Stimulated activated CD4-positive, alpha-beta T cell treated with anti-CD3 and anti-CD28 coated beads, Interleukin-1b, Interleukin-23, amount 100 ng/mL, for 1 hour (primary cell): ENCODE measurements at places on chromosomes 12 and 14.
A peak's percentile ranks its signal among the peaks of the same experiment; 100 is the strongest.

DNA sequence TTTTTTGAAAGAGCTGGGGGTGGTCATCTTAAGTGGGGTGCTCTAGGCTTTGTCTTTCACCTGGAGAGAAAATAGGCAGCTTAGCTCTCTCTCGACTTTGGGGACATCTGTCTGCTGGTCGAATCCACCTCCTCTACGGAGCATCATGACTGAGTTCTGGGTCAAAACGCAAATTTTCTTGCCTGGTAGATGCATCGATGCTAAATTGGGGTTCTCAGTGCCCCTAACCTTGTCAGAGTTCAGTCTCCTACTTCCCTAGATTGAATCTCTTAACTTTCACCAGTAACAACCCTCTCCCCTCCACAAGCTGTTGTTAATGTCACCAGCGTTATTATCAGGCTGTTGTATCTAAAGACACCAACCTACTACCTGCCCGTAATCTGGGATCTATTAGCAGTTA, 682 bp downstream of the FLRT2 start:
- no peak for DNase-seq

DNA sequence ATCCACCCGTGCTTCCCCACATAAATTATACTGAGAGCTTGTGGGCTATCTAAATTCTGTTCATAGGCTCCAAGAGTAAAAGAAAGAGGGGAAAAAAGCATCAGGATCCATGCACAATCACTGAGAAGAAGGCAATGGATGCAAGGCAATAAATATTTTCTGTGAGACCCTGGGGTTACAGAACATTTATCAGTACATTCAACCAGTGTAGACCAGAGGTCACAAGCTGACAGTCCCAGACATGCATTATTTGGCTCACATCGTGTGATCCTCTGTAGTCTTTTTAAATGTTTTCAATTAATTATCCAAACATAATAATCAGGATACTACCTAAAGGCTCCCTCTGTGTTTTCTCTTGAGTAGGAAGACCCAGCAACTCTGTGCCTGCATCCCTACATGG, 267.9 kb upstream of the CAND1 start:
- no peak for DNase-seq

DNA sequence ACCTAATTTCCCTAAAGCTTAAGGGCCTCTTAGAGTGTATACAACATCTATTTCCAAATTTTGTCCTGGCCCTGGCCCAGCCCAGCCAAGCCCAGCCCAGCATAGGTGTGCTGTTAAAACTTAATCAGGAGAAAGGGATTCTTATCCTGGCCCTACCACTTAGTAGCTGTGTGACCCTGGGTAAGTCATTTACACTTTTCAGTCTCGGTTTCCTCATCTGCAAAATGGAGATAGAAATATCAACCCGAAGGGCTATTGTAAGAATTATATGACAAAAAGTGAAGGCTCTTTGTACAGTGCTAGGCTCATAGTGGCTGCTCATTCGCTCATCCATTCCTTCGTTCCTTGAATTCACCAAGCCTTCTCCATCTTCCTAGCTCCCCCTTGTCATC, 442 bp downstream of the ERG28 start:
- no peak for DNase-seq

GRCh38 chr14:27077214-27077613, 479.4 kb upstream of the NOVA1 start:
- DNase-seq = no peak

GRCh38 chr14:30496852-30497251, 62.1 kb upstream of the G2E3 start:
- DNase-seq = no peak

GRCh38 chr12:31687101-31687527, 27.6 kb downstream of the ETFBKMT start:
- no peak for DNase-seq

- no peak for DNase-seq
Measured at GRCh38 chr12:116431677-116432300, 127.4 kb upstream of the MAP1LC3B2 start.

DNA sequence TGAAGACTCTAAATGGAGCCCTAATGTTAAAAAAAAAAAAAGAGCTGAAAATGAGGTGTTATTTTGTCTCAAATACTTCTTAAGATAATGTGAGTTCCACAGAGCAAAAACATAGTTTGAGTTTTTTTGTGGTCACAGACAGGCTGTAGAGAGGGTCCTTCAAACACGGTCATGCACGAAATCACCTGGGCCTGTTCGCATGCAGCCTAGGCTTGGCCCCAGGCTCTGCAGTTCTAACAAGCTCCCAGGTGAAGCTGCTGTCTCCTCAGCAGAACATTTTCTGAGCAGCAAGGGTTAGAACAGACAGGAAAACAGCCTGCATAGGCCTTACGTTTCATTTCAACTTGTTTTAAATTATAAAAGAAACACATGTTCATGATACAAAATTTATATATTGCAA, 65.4 kb upstream of the TBPL2 start:
- DNase-seq = no peak

GRCh38 chr12:42129595-42130204, 15.0 kb downstream of the GXYLT1 start:
- DNase-seq = no peak

DNA sequence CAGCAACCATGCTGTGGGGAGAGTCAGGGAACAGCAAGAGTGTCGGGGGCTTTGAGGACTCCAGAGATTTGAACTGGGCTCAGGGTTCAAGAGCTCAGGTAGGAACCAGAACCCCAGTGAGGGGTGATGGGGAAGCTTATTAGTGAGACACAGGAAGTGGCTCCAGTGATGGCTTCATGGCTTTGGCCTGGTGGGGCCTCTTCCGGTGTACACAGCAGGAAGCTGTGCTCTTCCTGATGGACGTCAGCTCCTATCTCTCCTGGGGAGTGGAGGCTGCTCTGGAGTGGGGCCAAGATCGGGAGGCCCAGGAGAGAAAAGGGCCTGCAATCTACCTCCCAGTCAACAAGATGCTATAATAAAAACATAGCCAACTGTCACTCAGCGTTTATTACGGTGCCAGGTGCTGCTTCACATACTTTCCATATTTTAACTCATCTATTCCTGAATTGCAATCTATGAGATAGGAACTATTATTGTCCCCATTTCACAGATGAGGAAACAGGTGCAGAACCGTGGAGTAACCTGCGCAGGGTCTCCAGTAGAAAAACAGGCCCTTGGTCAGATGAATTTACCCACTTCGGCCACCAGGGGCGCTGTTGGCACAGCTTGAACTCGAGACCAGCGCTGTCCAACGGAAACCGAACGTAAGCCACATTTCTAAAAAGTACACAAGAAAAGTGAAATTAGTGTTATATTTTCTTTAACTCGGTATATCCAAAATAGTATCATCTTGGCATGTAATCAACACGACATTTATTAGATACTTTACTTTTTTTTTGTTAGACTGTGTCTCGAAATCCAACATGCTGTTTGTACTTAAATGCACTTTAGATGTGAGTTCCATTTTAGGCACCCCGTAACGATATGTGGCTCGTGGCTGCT, 63.6 kb upstream of the DLK1 start:
- DNase-seq = peak; percentile 38

GRCh38 chr14:91326514-91327249, 82.2 kb upstream of the GPR68 start:
- no peak for DNase-seq

DNA sequence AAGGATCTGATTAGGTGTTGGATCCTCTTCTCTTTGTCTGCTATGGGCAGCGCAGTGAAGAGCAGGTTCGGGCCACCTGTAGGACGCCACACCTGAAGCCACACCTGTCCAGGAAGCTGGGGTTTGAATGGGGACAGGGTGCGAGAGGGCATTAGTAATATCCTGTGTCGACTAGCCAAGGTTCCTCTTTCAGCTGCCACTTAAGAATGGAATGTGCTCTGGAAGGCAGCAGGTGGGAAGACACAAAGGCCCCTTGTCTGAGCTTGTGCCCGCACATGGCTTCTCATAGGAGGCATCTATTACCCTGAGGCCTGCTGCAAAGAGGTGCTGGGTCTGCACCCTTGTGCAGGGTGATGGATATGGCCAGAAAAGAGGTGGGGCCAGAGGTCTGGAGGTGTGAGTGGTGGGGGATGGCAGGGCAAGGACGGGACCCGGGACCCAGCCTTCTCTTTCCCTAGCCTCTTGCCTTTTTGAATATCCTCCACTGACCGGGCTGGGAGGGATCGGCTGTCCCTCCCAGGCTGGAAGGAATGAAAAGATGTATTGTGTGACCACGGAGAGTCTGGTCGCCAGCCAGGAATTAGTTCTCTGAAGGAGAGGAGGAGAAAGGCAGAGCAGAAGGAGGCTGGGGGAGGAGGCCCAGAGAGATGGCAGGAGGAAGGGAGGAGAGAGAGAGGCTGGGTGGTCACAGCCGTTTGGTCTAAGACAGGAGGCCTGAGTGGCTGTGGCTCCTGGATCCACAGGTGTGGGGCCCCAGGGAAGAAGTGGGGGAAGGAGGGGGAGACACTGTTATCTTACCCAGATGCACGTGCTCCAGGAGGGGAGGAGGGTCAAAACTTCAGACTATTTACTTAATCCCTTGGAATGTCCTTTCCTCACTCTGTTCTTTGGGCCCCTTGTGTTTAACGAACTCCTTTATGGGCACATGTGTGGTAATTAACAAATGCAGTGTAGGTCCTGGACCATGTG, 101.5 kb downstream of the SMOC1 start:
- no peak for DNase-seq

GRCh38 chr14:101835566-101835965, 74.1 kb downstream of the PPP2R5C start:
- no peak for DNase-seq

- no peak for DNase-seq
Measured at GRCh38 chr14:97262336-97262735, 465.2 kb downstream of the VRK1 start.

- no peak for DNase-seq
Measured at GRCh38 chr12:109228664-109229063, 80.4 kb downstream of the FOXN4 start.

GRCh38 chr14:68018598-68018997, 199.0 kb downstream of the RAD51B start:
- DNase-seq = no peak

GRCh38 chr12:89126712-89127111, 225.6 kb downstream of the DUSP6 start:
- no peak for DNase-seq

GRCh38 chr12:29781705-29782266, 2.0 kb downstream of the TMTC1 start:
- DNase-seq = no peak

DNA sequence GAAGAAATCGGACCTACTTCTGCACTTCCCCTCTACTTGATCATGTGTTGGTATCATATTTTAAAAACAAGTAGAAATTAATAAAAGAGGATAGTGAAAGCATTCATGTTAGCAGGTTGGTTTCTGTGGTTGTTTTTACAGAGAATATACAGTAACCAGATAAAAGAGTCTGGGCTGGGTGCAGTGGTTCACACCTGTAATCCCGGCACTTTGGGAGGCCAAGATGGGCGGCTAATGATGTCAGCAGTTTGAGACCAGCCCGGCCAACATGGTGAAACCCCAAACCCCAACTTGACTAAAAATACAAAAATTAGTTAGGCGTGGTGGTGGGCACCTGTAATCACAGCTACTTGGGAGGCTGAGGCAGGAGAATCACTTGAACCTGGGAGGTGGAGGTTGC, 55.9 kb downstream of the LRP6 start:
- no peak for DNase-seq

DNA sequence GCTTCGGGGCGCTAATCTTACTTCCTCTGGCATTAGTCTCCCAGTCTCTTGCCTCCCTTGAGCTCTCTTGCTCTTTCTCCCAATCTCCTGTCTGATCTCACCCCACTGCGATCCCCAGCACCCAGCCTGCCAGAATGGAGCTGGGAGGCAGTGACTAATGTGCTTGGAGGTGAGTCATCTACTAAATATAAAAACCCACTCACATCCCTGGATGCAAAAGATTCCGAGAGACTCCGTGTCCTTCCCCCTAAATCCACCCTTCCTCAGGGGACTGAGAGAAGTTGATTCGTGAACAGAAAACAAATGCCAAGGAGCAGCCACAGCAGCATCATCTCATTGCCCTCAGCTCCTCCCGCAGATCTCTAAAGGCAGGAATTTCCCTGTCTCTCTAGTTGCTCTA, 45.7 kb upstream of the KCNA5 start:
- DNase-seq = no peak

GRCh38 chr14:83255015-83255726, 1721.5 kb upstream of the SEL1L start:
- DNase-seq = no peak

- no peak for DNase-seq
Measured at GRCh38 chr14:37602605-37603453, 7.4 kb downstream of the TTC6 start.

DNA sequence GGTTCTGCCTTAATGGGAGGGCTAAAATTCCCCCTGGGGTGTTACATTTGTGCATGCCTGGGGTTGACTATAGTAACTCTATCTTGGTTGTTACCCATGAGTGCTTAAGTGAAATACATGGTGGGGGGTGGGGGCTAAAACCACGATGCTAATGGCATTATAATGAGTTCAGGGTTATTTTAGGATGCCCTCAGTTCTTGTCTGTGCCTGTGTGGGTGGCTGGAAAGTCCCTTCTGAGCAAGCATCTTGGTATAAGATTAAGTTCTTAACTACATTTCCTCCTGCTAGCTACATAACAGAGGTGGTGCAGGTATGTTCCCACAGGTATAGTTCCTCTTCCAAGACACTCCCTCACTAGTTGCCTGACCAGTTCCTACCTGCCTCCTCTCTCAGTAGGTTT, 822.3 kb downstream of the LRFN5 start:
- no peak for DNase-seq

GRCh38 chr12:39533951-39534350, 85.7 kb downstream of the ABCD2 start:
- no peak for DNase-seq

DNA sequence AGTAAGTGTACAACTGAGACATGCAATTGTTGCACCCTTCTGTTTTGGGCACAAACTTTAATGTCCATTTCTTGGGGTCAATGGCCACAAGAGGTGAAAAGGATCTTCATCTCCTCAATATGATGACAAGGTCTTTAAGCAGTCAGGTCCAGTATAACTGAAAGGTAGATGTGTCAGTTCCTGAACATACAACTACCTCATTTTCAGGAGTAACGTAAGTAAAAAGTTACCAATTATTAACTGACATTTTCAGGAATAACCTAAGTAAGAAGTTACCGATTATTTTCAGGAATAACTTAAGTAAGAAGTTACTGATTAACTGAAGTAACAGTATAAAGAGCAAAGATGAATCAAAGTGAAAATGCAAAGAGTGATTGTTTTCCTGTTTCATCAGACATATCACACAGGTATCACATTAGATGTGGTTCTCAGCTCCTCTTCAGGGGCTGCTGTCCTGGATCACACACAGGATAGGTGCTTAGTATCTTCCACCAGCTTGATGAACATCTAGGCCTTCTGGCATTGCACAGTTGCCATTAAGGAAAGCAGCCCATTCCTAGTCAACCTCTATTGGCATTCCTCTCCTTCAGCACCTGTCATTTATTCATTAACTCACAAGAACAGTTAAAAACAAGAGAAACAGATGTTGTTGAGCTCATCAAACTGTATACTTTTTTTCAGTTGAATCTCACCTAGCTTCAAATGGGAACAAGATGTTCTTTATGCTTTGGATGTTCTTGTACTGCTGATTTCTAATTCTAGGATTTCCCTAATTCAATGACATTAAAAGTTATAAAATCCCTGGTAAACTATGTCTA, 200.0 kb downstream of the FOXG1 start:
- DNase-seq = no peak

- DNase-seq = no peak
Measured at GRCh38 chr12:9925705-9926393, 6.3 kb downstream of the CLEC2A start.
